NCI-H1436 treated with DMSO at 0.1 percent for 48 hours (cell line): ENCODE measurements at places on chromosomes 12 and 14.

- no peak for DNase-seq
These were observed 97.8 kb downstream of the SLC6A15 start for GRCh38 chr12:84814664-84815245.

DNA sequence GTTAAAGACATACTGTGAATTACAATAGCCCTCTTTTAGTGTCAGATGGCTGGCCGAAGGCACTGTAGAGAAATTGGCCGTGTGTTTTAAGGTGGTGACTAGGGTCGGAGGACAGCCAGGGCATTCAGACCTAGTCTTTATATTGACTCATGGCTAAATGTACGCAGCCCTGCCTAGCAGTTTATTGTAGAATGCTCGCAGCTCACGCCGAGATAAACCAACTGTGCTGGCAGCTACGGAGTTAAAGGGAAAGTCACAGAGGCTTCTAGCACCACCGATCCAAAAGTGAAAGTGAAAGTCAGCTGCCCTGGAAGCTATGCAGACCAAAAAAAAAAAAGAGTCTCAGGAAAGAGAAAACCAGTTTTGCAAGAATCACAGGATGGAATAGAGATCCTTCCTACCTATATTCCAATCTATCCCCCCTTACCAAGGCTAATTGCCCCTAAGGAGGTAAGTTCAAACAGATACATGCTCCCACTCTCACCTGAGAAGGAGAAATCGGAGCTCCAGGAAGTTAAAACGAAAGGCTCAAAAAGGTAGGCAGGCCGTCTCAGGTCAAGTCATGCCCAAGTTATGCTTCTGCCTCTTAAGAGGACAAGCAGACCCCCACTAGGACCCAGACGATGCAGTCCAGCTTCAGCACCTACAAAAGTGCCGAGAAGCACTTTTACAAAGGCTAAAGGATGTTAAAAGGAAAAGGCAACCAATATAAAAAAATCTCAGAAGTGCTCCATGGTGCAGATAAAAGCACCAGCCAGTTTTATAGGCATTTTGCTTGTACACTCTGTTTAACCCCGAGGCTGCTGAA, 24.8 kb downstream of the KLRK1 start:
- DNase-seq, result no peak

GRCh38 chr14:77562681-77563080, 53.8 kb downstream of the SPTLC2 start:
- no peak for DNase-seq

- DNase-seq, result no peak
These were observed 154.8 kb downstream of the PTCSC3 start for GRCh38 chr14:36021591-36022320.

GRCh38 chr14:44316647-44317440, 190.2 kb downstream of the FSCB start:
- DNase-seq, result no peak

DNA sequence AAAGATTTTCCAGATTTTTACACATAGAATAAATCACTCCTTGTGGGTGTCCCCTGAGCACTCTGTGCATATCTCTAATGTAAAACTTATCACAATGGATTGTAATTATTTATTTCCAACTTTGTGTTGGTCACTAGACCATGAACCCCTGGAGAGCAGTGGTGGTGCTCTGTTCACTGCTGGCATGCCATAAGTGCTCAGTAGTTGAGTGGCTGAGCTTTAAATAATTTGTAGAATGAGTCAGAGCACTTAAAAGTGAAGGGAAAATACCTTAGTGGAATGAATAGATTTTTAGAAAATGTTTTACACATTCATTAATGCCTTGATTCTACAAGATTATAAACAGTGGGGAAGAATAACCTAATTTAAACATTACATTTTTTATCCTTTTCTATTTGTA, 6.3 kb downstream of the MGAT4C start:
- no peak for DNase-seq

DNA sequence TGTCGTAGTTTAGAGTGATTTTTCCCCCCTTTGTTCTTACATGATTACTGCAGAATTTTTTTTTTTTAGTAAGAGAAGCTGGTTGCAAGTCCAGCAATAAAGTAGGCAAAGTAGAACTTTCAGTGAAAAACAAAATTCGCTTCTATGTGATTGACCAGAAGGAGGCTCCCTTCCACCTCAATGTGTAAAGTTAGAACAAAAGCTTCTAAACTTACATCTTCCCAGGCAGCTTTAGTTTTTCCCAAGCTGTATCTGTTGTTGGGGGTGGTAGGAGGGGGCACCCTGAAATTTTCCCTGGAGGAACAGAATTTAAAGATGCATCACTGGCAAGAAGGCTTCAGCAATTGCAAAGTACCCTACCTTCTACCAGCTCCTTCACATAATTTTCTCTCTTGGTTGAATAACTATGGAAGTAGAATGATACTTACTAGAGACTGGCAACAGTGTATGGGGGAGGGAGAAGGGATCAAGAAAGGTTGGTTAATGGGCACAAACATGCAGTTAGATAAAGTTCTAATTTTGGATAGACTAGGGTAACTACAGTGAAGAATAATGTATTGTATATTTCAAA, 87.3 kb upstream of the E2F7 start:
- no peak for DNase-seq

DNA sequence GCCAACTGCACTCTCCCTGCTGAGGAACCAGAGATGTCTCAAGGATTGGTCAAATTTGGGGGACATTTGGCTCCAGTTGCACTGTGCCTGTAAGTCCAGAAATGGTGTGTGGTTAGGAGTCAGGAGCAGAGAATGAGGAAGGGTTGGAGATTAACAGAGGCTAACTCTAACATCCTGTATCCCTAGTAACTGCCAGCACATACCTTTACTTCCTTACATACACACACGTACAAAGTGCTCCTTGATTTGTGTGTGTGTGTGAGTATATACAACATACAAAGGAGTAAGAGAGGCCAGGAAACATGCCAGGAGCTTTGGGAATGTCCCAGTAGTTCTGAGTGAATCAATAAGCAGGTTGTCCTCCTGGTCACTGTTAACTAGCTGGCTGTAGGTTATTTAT, 39.8 kb upstream of the NRXN3 start:
- DNase-seq, result no peak

DNA sequence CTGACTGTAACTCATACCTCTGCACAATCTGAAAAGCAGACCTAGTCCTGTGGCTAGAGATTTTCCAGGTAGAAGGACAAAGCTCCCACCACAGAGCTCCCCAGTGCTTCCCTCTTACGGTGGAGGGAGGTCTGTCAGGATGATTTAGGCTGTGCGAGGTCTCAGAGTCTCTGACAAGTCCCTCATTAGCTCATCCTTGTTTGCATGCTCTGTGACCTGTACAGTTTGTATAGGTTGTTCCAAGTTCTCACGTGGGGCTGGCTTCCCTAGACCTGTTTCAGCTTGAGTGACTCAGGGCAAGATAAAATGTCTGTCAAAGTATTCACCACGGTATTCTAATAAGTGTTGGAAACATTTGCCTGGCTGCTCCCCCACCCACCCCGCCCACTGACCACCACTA, 34.8 kb downstream of the ASCL1 start:
- no peak for DNase-seq

GRCh38 chr14:88270776-88271175, 52.3 kb downstream of the KCNK10 start:
- DNase-seq, result no peak

DNA sequence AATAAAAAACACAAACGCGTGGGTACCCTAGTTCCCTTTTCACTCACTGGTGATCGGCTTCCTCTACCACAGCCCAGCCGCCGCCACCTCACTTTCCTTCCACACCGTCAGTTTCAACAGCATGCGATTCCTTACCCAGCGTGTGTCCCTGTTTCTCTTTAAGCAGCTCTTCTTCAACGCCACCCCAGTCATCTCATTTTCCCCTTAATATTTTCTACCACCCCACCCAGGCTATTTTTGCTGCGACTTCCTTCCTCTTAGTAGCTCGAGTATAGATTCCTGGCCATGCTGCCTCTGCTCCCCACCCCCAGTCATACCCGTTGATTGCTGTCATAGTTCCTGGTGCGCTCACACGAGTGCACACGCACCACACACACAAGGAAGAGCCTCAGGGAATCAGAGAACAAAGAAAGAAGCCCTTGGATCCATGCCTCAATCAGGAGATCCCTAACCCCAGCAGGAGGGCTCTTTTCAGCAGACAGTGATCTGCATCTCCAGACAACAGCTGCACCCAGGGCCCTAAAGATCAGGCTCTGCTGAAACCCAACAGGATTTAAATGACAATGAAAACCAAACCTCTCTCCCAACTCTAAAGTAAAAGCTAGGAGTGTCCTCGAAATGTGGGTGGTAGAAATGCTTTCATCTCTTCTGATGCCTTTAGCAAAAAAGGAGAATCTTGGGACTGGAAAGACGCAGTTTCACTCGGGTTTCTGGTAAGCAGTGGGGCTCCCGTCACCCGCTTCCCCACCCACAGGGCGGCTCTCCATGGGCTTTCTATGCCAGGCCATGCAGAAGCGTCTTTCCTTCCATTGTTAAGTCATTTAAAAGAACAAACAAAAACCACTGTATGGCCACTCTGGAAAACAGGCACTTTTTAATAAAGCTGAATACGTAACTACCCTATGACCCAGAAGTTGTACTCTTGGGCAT, 23.8 kb downstream of the VPS37B start:
- no peak for DNase-seq

DNA sequence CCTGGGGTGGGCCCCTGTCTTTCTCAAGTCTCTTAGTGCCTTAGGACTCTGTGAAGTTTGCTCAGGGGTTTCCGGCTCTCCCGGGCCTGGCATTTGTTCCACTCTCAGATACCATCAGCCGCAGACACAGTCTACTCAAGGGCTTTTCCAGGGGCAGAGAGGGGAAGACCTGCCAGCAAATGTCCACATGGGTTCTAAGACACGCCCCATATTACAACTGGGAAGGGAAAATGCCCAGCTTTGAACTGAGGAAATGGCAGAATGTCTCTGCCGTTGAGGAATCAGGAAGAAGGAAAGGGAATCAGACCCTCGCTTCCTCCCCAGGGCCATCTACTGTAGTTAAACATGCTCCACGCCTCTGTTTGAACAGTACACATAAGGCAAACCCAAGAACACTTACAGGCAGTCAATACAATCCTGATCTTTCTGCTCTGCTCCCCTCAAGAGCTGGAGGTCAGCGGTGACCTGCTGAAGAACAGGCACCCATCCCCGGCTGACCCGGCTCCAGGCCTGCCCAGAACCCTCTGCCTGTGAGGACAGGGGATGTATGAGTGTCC, 7.9 kb downstream of the CCDC85C start:
- DNase-seq, result no peak

DNA sequence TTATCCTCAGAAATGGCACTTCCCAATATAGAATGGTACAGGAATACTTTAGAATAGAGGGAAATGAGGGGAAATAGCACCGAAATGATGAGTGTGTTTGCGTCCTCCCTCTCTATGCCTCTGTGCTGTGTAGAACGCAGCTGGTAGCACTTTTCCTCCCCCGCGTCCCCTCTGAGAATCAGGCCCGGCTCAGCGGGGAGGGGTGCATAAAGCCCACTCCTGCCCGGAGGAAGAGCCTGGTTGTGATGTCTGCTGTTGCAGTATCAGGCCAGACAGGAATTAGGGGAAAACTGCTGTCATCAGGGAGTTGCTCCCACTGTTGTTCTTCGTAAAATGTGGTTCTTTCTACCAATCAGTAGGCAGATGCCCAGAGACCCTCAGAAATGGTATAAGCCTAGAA, 76.0 kb downstream of the GALNT8 start:
- DNase-seq, result no peak

DNA sequence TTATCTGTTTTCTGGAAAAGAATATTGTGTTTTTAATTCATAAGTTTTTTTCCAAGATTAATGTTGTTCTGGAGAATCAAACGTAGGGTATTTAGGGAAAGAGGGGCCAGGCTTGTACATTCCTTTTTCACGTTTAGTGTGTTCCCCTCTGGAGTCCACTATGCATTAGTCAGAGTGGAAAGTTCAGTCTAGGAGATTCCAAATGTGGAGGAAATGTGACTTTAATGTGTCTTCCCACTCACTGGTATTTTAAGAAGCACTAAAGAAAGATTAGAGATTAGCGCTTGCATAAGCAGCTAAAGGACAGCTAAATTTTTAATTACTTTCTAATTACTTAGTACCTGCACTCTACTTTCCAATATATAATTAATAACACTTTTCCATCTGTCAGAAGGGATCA, 4.4 kb upstream of the PDE6H start:
- no peak for DNase-seq

GRCh38 chr14:99819514-99819913, 26.3 kb downstream of the EML1 start:
- DNase-seq, result no peak

DNA sequence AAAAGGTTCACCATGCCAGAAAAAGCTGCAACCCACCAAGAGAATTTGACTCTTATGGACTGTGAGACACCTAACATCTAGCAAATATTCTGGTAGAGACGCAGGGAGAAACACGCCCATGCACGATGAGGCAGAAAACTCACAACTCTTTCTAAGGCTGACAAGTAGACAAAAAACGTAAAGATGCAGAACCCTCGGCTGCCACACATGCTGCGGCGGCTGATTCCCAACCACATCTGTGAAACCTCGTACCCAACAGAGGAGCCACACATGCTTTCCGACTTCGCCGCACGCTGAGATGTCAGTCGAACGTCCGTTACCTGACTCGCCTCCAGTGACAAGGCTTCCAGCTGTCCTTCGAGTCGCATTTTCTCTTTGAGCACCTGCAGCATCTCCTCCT, 21.8 kb downstream of the GOLGA3 start:
- no peak for DNase-seq

GRCh38 chr14:90517076-90517841, 120.4 kb downstream of the CALM1 start:
- no peak for DNase-seq

- DNase-seq, result no peak
These were observed 224.0 kb upstream of the BTG1 start for GRCh38 chr12:92369636-92370035.

- DNase-seq, result no peak
These were observed 45.1 kb downstream of the GALNT9 start for GRCh38 chr12:132284071-132284826.

DNA sequence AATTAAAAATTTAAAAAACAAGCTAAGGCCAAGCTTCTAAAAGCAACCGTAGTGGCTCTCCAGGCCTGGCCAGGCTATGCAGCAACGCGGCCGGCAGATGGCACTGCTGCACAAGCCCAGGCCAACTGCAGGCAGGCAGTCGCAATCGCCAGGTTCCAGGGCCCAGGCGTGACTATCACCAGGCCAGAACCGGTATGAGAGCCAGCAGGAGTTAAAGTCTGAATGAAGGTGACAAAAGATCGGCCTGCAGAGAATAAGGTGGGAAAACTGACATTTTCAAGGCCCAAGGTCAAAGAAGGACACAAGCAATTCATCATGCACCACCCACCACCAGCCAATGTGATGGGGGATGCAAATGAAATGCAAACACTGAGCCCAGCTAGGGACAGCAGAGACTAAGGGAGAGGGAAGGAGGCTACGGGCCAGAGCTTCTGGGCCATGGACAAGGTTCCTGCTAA, 43.6 kb upstream of the ANO2 start:
- no peak for DNase-seq

DNA sequence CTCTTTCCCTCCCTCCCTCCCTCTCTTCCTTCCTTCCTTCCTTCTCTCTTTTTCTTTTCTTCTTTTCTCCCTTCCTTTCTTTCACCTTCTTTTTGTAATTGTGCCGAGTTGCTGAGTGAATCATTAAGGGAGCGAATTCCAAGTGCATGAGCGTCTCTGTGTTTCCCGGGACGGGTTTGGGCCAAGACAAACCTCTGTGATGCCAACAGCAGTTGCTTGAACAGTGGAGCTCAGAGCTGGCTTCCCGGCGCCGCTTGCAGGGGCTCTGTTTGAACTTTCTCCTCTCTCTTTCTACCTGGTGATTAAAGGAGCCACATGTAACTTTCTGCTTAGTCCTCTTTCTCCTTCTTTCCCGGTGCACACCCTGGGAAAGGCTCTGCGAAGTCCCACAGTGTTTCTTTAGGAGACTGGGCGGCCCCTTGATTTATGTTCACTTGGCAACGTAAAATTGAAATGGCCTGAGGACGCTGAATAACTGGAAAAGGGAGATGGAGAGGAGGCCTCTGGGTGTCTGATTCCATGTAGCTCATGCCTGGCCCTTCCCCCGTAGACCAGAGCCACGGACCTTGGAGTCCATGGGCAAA, 33.7 kb upstream of the MAP1LC3B2 start:
- no peak for DNase-seq
